ENCODE measurements at places on chromosomes 5 and 9.
A peak's percentile ranks its signal among the peaks of the same experiment; 100 is the strongest.

- DNase-seq = no peak
Observed at GRCh38 chr9:13929013-13929412, 384.9 kb downstream of the NFIB start.

- DNase-seq = no peak
Observed at GRCh38 chr5:39254671-39255070, 35.3 kb upstream of the FYB1 start.

DNA sequence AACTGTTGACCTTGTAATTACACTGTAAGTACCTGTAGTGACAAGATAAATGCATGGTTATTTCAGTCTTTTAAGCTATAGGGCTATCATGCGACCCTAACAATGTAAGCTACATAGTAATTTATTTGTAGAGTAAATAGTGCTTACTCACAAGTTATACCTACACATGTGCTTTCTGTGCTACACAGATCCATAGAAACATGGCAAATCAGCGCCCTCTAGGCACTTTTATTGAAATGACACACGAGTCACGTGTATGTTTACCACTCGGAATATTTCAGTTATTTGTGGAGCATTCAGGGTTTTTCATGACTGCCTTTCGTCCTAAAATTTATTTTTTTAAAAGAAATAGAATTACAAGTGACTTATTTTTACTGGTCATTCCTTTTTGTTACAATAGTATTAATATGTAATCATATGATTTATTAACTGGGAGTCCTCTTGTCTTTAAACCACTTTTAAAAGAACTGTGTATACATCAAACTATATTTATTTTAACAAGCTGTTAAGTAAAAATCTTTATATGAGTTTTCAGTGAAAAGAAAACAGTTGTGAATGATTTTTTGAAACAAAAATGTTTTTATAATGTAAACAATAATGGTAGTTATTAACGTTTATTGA is 1242.3 kb upstream of the WWC1 start:
- peak; percentile 53 for DNase-seq

DNA sequence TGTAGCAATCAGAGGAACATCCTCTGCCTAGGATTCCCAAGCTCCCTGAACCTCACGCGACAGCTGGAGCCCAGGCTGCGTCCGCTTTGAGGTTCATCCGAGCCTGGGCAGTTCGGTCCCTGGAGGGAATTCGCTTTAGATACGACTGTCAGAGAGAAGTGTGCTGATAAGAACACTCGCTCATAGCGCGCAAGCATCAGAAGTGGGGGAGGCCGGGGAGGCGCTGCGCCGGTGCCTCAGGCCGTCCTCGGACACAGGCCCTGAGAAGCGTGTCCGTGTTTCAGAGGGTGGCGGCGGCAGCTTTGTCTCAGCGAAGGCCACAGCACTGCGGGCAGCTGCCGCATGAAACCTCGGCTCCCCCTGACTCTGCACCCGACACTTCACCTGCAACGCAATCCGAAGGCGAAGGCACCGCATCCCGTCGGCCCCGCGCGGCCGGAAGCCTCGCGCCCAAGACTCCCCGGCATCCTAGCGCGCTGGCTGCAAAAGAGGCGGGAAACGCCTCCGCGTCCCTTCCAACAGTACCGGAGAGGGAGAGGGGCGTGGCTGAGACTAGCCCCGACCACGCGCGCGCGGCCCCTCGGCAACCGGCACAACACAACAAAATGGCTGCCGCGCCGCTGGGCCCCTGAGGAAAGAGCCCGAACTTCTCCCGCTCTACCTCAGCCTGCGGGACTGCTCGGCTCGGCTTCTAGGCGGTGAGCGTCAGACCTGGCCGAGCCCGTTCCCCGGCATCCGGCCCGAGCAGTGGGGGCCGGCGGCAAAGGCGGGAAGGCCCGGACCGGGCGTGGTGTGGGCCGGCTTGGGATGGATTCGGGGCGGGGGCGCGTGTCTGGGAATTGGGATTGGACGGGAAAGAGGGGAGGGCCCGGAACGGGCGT is at the start of gene CNTRL:
TSS of gene CNTRL (plus strand) at position 586 of the 881 bp plus-strand sequence. CDS start 13,372 bp downstream, outside the sequence.
- DNase-seq = peak; percentile 92

- peak; percentile 24 for DNase-seq
Observed at GRCh38 chr5:164296603-164297080, 791.2 kb downstream of the MAT2B start.

DNA sequence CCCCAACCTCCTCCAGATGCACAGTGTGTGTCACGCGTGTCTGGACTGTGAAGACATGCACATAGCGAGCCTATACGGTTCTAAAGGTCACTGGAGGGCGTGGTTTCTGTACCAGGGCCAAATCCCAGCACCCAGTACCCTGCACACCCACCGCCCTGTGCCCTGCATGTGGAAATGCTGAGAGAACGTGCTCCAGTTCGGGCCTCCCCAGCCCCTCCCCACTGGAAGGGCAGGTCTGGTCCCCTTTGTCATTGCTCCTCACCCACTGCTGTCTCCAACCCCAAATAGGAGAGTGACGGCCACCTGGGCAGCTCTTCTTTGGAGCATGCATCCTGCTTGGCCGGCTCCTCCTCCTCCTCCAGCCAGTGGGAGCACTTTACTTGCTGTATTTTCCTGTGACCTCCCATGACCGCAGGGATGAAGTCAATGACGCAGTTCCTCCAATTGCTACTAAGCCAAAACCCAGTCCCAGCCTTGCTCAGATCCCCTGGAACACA is 116.7 kb downstream of the WNK2 start:
- no peak for DNase-seq

DNA sequence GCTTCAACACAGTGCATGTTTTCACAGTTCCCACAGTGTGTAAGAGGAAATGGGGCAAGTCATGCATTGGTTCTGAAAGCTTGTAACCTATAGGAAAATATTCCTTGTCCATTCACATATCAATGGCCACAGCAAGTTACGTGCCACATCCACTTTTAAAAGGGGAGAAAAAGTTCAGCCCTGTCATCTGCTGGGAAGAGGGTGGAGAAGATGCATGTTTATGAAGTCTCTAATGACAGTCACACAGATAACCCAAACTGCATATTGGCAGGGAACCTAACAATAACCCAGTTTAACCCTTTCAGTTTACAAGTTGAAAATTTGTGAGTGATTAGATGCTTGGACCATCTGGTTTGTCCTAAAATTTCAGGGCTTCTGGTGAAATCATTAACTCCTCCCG is 159.3 kb downstream of the MTRR start:
- DNase-seq = no peak

GRCh38 chr9:95433096-95433819 is 83.5 kb downstream of the PTCH1 start:
- no peak for DNase-seq

DNA sequence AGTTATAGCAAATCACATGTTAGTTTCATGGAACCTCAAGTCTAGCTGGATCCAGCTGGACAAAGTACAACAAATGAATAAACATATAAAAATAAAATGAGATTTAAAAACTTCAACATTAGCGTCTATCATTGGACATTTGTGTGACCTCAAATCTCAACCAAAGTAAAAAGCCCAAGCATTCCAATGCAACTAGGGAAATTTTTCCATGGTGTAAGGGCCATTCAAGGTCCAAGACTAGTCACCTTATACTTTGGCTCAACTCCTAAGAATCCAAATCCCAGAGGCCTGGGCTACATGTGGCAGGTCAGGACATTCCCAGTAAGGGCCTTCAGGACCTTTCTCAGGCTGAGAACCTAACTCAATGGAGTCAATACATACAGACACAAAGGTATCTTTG is 137.4 kb upstream of the DMAC1 start:
- DNase-seq = no peak

DNA sequence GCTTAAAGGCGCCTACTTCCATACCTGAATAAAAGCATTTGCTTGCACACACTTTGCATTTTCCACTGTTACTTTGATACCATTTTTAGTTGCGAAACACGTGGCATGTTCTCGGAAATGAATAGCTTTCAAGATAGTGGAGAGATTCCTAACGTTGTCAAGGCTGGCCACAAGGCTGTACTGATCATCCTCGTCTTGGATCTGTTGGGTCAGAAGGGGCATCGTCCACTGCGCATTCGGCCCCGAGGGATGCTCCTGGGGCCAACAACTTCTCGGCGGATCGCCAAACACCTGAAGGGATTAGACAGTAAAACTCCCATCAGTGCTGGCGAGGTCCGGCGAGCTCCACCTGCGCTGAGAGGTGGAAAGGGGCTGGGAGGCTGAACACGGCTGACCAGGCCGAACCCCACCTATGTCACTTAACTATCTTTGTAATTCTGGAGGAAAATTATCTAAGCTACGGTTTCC is 599 bp downstream of the RAD1 start:
- no peak for DNase-seq

DNA sequence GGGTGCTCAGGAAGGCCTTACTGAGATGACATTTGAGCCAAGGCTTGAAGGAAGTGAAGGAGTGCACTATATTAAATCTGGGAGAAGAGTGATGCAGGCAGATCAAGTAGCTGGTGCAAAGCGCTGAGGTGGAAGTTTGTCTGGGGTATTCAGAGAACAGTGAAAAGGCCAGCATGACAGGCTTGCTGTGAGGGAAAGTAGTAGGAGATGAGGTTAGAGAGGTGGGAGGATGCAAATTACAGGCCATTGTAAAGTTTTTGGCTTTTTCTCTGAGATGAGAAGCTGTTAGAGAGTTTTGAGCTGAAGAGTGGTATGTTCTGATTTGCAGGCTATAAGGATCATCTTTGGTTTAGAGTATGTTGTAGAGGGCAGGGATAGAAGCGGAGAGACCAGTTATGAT is 80.8 kb upstream of the GRHPR start:
- DNase-seq = no peak

DNA sequence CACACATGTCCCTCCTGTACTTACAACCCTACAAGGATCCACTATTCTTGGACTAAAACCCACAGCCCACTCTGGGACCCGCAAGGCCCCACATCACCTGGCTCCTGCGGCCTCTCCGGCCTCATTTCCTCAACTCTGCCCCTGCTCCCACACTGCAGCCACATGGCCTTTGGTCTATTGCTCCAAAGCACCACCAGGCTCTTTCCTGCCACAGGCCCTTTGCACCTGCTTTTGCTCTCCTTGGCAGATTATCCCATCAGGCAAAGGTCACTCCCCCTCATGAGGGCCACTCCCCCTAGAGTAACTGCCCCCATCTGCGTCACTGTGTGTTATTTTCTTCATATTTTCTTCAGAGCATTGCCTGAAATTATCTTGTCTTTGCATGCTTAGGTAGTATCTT is 26.1 kb upstream of the CPLX2 start:
- no peak for DNase-seq

DNA sequence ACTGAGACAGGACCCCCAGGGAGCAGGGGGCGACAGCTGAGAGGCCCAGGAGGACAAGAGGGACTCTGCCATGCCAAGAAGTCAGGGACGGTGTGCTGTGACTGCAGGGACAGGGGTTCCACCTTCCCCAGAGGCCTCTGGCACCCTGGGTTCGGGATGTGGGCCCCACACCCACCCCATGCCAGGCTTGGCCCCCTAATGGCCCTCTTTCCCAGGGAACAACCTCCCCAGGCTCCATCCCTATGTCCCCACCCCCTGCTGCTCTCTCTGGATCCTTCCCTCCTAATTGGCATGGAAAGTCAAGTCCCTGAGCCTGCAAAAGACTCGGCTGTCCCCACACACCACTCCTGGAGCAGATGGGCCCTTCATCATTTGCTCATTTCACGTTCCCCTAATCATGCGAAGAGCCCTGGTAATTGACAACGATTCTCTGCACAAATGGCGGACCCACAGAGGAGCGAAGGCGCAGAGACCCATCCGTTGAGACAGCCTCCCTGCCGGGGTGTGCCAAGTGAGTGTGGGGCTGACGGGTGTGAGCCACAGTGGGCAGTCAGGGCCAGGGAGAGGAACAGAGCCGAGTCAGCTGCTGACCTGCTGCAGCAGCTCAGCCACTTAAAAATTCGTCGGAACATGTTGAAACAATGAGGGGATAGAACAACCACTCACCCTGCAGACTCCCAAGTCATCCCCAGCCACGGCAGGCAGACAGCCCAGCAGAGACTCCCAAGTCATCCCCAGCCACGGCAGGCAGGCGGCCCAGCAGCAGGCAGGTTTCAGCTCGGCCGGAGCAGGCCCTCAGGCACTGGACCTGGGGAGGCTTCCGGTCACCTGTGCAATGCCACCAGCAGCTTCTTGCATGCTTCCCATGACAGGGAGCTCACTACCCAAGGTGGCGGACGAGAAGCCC is 109.0 kb downstream of the VAV2 start:
- no peak for DNase-seq

- DNase-seq = peak; percentile 17
Observed at GRCh38 chr9:89710697-89711096, 105.9 kb downstream of the GADD45G start.

- no peak for DNase-seq
Observed at GRCh38 chr5:162456086-162456485, 388.5 kb downstream of the GABRG2 start.

GRCh38 chr5:135715267-135716055 is 119.0 kb upstream of the SLC25A48 start:
- DNase-seq = no peak

DNA sequence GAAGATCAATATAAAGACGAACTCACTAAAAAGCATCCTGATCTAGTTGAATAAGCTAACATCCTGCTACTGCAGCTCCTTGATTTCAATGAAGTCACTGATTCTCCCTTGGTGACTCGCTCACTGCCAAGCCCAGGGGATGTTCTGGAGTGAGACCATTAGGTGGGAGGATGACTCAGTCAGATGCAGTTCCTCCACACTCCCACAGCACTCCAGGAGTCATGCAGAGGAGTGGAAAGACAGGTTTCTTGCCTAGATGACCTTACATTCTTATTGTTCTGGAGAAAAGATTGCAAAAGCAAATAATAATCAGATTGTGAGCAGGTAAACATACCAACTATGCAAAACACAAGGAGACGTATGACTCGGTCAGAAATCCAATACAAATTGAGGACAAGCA is 15.3 kb downstream of the GCNT4 start:
- peak; percentile 74 for DNase-seq

GRCh38 chr5:76419597-76420298 is 16.7 kb downstream of the IQGAP2 start:
- DNase-seq = no peak

DNA sequence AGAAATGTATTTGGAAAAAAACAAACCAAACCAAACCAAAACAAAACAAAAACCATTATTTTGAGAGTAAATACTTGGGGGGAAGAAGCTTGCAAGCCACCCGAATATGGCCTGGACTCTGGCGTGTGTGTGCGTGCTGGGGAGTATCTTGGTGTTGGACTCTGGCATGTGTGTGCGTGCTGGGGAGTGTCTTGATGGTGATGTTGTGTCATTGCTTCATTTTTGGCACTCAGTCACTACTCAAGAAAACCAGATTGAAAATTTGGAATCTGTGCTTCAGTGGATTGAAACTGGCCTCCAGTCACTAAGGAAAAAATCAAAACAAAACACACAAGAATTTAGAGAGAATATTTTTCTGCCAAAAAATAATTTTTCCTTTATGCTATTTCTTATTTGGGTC is 76.1 kb downstream of the ARRDC3 start:
- DNase-seq = no peak
